ENCODE measurements at places on chromosomes 11 and 22. TPM values are rescaled to one million over a fixed set of nuclear protein-coding genes. Genes with fewer than 3 reads are reported as not detected.

GRCh38 chr11:128045094-128045725 is 542.1 kb downstream of the ETS1 start:
- DNase-seq: no peak

Gene CD3G
- not detected for total RNA-seq

Gene P2RX3
- total RNA-seq: 11.4 TPM

- no peak for DNase-seq
Observed at GRCh38 chr22:31144223-31144622, 3.9 kb upstream of the PLA2G3 start.

DNA sequence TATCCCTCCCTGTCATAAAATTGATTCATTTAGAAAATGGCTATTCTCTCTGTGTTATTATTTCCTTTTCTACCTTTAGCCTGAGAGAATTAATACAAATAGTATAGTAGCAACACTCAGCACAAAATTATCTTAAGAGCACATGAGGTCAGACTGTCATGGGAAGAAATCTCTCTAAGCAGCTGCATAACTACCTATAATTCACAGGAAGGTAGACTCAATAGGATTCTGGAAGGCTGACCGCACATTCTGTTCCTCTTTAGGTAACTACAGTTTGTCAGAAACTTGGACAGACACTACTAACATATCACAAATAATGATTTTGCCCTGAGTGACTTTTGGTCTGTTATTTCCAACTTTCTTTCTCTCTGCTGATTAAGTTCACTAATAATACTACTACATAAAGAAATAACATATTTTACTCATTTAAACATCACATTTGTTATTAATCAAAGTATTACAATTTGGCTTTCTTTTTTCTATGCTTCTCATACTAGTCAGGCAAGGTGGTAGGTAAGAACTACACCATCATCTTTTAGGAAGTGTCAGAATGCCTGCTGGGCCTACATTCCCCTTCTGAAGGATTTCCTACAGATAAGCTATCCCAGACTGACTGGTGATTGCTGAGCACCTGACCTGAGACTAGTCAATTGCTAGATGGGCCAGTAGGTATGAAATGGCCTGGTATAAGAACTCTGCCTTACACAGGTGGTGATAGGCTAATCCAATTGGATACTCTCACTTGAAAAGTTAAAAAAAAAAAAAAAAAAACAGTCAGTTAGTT is 325.1 kb downstream of the DLG2 start:
- DNase-seq: no peak

DNA sequence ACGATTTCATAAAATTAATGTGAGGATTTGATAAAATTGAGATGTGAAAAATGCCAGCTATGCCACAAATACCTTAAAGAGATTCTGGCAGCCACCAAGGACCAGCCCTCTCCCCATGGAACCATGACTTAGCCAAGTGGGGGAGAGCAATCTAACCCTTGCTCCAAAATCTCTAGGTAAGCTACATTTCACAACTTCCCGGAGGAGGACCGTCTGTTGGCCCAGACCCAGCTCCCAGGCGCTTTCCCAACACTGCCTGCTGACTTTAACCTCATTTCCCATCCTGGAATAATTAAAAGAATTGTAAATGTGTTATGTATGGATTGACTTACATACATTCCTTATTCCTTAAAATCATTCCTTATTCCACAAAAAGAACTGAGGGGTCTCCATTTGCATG is 47.5 kb upstream of the TENM4 start:
- no peak for DNase-seq

Gene INPP5J
- total RNA-seq: 0.74 TPM

GRCh38 chr22:25172153-25172552 is 27.5 kb upstream of the CRYBB3 start:
- DNase-seq: no peak

GRCh38 chr11:8773916-8774539 is 91.4 kb downstream of the RPL27A start:
- DNase-seq: no peak
